ENCODE measurements at places on chromosomes 3 and 15.

GRCh38 chr15:72306211-72306785 lies 13.7 kb downstream of the CELF6 start:
- DNase-seq, result peak; percentile 65

DNA sequence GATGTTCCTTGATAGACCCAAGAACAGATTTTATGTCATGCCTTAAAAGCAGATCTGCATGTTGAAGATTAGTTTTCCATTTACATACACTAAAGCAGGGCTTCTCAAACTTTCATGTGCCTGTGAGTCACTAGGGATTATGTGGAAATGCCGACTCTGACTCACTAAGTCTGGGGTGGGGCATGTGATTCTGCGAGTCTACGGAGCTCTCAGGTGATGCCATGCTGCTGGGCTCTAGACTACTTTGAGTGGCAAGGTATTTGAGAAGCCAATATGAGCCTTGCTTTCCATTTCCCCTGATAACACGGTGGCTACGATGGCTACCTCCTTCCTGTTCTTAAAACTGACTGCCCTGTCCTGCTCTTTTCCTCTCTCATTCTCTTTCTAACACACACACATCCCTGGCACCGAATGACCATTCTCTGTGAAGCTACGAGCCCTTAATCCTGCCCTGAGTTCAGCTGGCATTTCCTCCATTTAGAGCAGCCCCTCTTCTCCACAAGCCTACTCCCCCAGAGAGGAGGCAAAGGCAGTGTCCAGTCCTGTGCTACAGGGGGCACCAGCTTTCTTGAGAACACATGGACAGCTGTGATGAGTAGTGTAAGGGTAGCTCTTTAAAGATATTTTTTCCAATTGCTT lies 39.7 kb upstream of the PYGO1 start:
- no peak for DNase-seq

DNA sequence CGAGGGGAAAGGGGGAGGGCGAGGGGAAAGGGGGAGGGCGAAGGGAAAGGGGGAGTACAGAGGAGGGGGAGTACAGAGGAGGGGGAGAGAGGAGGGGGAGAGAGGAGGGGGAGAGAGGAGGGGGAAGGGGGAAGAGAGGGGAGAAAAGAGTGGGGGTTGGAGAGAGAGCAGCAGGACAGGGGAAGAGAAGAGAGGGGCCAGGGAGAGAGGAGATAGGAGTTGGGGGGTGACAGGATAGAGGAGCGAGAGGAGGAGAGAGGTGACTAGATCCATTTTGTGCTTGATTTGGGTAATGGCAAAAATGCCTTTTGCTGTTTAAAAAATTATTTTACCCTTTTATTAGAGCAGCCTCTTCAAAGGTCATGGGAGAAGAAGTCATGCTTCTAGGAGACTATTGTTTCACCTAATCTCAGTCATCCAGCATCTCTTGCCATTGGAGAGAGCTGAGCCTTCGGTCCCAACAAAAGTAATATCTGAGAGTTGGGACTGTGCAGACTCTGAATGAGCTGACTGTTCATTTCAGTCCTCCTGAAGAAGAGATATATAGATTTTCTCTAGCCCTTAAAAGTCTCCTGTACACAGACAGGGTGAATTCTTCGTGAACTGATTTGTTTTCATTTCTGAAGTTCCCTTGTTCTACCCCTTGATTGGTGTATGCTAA lies 15.1 kb upstream of the TOP2B start:
- DNase-seq, result no peak

GRCh38 chr3:35727179-35727578 lies 87.9 kb downstream of the ARPP21 start:
- DNase-seq, result no peak

DNA sequence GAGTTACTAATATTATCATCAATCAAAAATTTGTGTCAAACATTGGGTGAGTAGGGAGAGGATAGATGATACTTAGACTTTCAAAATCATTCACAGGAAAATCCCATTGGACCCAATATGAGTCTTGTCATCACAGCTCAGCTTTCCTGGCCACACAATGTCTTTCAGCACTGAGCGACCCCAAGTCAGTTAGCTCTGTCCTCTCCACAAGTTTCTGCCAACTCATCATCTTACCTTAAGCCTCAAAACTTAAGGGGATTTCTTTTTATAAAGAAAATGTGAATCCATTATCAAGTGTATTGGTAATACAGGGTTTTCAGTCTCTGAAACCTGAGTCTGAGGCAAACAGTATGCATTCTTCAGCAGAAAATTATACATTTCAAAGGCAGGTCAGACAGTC lies 55.8 kb downstream of the SUMF1 start:
- DNase-seq, result no peak

DNA sequence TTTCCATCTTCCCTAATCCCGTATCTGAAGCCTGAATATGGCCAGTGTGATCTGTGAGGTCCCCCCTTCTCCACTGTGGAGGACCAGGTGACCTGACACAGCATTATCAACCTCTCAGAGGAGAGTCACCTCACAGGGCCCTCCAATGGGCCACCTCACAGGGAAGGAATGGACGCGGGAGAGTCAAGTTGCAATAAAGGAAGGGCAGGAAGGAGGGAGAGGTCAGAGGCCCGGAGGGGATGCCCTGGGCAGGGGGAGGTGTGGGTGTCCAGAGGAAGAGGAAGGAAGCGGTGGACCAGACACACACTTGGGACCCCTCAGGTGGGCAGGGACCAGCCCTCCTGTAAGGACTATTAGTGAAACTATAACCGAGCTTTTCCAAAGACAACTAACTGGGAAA lies 14.6 kb upstream of the LRRC15 start:
- no peak for DNase-seq

DNA sequence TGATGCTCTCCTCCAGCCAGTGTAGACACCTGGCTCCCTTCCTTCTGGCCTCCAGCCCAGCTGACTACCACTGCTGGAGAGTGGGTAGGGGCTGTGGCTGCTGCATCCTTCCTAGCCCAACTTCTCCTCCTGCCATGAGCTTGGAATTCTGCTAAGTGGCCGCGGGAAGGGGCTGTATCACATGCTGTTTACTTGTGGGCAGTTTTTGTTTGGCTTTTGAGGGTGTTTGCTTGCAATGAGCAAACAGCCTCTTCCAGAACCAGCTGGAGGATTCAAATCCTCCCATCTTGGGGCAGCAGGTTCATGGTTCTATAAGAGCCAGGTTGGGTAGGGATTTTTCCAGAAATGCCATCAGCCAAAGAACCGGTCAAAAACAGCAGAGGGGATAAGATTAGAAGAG lies 9.0 kb downstream of the GASK1A start:
- DNase-seq, result no peak

GRCh38 chr15:33968224-33968623 lies at the start of gene CHRM5:
TSS of gene CHRM5 (plus strand) at chr15:33968497. CDS start at chr15:34062718, 94,221 bp downstream.
- no peak for DNase-seq

GRCh38 chr15:25830844-25831451 lies 32.2 kb downstream of the ATP10A start:
- DNase-seq, result no peak

- no peak for DNase-seq
Measured at GRCh38 chr3:102038477-102039142, 189.3 kb downstream of the NFKBIZ start.

GRCh38 chr3:164730815-164731360 lies 347.4 kb downstream of the SI start:
- DNase-seq, result no peak

- DNase-seq, result no peak
Measured at GRCh38 chr3:52570076-52570475, 33.7 kb downstream of the UQCC5 start.

DNA sequence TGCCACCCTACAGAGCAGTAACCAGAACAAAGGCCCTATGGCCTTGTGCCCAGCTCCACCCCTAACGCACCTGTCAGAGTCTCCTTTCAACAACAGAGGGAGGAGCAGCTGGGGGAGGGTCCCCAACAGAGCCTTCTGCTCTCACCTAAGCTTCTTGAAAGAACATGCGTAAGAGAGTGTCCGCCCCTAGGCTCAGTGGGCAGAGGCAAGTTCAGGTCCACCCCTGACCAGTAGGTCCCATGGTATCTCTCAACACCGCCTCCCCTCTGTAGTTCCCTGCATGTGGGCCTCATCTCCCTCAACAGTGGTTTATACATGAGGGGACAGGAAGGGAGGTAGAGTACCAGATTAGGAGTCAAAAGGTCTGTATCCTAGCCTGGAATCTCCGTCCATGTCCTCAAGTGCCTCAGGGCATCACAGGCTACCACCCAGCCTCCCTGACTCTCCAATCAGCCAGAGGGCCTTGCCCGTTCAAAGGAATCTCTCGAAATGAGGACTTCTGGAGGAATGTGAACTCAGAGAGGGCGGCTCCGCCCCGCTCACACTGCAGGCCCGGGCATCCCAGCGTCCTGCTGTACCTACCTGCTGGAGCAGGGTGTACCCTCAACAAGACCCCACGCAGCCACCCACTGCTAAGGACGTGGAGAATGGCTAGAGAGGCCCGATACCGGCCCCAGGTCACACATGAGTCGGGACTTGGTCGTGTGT lies 680 bp downstream of the POC1A start:
- no peak for DNase-seq

DNA sequence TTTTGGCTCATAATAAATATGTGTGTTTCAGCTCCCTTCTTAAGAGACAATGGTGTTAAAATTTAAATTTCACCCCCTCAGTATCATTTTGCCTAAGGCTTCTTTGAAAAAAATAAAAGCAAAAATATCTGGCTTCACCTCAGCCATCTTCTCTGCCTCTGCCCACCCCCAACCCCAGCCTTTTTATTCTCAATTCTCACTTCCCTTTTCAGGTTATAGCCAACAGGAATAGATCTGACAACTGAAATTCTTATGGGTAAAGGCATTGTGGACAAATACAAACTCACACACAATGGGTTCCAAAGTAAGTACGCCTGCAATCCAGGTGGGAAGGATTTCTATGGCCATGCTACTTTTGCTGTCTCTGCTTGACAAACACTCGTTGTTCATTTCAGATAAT lies 399.0 kb upstream of the ARRDC4 start:
- DNase-seq, result no peak

- no peak for DNase-seq
Measured at GRCh38 chr3:119258915-119259314, 18.2 kb upstream of the B4GALT4 start.

- peak; percentile 75 for DNase-seq
Measured at GRCh38 chr3:47522082-47522987, 8.8 kb upstream of the ELP6 start.

- peak; percentile 85 for DNase-seq
Measured at GRCh38 chr3:10602769-10603768, 97.7 kb upstream of the ATP2B2 start.

GRCh38 chr3:158718490-158719170 lies 13.6 kb downstream of the RARRES1 start:
- DNase-seq, result no peak

GRCh38 chr15:70128414-70129140 lies 30.9 kb upstream of the TLE3 start:
- DNase-seq, result no peak

DNA sequence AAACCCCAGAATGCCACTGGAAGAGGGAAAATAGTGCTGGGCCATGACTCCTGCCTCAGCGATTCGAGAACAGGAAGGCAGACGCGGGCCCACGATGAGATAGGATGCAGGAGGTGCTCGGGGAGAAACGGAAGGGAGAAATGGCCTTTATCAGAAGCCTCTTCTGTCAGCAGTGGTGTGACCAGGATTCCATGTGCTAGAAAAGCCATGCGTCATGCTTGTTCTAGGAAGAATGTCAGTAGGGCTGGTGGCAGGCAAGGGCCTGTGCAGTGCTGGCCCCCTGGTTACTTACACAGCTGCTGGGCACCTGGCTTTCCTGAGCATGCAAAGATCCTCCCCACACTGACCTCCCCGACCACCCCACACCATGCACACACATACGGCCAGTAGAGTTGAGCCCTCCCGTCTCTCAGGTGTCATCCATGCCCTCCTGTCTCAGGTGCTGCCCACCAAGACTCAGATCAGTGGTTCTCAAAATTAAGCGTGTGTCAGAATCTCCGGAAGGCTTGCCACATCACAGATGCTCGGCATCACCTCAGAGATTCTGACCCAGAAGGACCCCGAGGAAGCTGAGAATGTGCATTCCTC lies 106.7 kb downstream of the ADAMTS17 start:
- no peak for DNase-seq

- DNase-seq, result no peak
Measured at GRCh38 chr3:125410922-125411321, 35.8 kb upstream of the ZNF148 start.
